ENCODE measurements at places on chromosomes 4 and X.
A peak's percentile ranks its signal among the peaks of the same experiment; 100 is the strongest.

DNA sequence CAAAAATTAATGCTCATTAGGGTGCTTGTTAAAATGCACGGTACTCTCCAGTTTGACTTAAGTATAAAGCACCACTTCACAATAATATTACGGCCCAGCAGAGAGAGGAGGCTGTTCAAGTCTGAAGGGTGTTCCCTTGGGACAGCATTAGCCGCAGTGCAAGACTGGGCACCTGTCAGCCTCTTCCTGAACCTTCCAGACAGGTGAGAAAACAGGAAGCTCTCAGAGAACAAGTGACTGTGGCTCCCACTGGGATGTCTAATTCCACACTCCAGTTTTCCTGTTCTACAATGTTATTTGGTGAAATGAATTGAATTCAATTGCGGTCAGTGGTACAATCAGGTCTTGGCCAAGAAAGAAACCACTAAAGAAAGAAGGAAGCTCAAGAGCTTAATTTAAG is 414.4 kb downstream of the SMARCA1 start:
- no peaks in the 10 kb centered on the region for H3K4me1 ChIP-seq
- no peaks in the 10 kb centered on the region for H3K27me3 ChIP-seq
- no peak overlapping the region for H3K4me3 ChIP-seq

GRCh38 chr4:48254381-48255071 is 15.1 kb downstream of the TEC start:
- H3K4me1 ChIP-seq: peaks cover 3% of the 10 kb centered on the region
- no peaks in the 10 kb centered on the region for H3K36me3 ChIP-seq
- no peaks in the 10 kb centered on the region for H3K27me3 ChIP-seq
- no peak overlapping the region for H3K4me3 ChIP-seq

- H3K27me3 ChIP-seq: no peaks in the 10 kb centered on the region
- no peaks in the 10 kb centered on the region for H3K4me1 ChIP-seq
- DNase-seq: no peak
- H3K4me3 ChIP-seq: no peak overlapping the region
- no peak overlapping the region for H3K27ac ChIP-seq
- H3K36me3 ChIP-seq: no peaks in the 10 kb centered on the region
These were observed 59.2 kb downstream of the FAM47A start for GRCh38 chrX:34072906-34073305.

DNA sequence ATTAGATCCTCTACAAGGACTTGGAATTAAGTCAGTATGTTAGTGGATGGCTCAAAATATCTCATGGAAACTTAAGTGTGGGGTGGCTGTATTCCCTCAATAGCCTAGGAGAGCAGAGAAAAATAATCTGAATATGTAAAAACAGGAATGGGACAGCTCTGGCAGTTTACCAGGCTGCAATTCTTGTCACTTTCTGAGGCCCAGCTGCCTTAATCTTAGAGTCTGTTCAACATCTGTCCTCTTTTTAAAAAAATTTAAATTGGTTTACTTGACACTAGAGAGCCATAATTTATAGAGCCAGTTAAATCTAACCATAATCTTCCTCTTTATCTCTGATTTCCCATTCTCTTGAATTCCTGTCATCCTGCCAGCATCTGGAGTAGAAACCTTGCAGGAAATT is 109.2 kb upstream of the CXCL13 start:
- H3K27ac ChIP-seq: no peak overlapping the region
- H3K4me1 ChIP-seq: no peaks in the 10 kb centered on the region
- no peaks in the 10 kb centered on the region for H3K27me3 ChIP-seq
- DNase-seq: no peak
- no peaks in the 10 kb centered on the region for H3K36me3 ChIP-seq

- no peaks in the 10 kb centered on the region for H3K27me3 ChIP-seq
- no peak overlapping the region for H3K4me3 ChIP-seq
- peaks cover 14% of the 10 kb centered on the region for H3K36me3 ChIP-seq
- DNase-seq: peak; percentile 63
These were observed 19.2 kb downstream of the HPSE start for GRCh38 chr4:83315341-83315870.
